HS-27A (cell line): ENCODE measurements at places on chromosomes 11 and 22.

GRCh38 chr22:36333644-36334043, 54.1 kb downstream of the MYH9 start:
- no peak for DNase-seq

GRCh38 chr22:35219012-35219411, 38.3 kb upstream of the HMGXB4 start:
- no peak for DNase-seq

DNA sequence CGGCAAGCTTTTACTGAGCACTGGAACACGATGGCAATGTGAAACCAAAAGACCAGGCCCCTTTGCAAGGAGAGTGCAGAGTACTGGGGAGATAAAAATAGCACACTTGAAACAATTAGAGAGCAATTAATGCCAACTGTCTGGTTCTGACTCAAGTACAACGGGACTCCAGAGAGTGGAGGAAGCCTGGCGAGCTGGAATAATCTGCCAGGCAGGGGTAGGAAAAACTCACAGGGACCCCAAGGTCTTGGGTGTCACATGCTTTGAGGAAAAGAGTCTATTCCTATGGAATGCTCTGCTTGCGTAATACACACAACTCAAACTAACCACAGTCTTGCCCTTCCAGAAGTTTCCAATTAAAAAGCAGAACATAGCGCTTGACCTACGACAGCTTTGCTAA, 113.0 kb upstream of the CLMP start:
- DNase-seq = no peak

DNA sequence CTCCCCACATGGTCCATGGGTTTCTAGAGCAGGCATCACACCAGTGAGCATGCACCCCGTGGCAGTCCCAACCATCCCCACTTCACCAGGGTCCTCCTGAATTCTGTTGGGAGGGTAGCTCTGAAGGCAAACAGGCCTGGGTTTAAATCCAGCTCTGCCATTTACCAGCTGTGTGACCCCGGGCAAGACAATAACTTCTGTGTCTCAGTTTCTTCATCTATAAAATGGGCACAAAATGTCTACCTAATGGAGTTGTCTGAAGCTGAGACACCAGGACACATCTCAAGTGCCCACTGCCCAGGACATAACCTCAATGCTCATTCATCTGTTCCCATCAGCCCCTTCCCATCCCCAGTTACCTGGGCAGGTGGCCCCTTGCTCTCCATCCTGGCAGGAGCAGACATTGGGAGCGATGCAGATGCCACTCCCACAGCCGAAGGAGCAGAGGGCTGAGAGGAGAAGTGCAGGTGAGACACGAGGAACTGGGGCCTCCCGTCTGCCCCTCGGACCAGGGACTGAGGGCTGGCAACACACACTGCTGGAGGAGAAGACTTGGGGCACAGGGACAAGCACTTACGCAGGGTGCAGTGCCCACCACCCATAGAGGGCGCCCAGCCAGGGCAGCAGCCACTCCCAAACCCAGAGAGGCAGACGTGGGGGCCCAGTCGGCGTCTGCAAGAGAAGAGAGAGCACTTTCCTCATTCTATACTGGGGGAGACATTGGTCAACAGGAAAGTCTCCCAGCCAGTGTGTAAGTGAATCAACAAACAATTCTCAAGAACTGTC, 4.0 kb downstream of the VWCE start:
- DNase-seq = no peak
